ENCODE measurements at places on chromosomes 16 and 17. TPM values are rescaled to one million over a fixed set of nuclear protein-coding genes. Genes with fewer than 3 reads are reported as not detected.

DNA sequence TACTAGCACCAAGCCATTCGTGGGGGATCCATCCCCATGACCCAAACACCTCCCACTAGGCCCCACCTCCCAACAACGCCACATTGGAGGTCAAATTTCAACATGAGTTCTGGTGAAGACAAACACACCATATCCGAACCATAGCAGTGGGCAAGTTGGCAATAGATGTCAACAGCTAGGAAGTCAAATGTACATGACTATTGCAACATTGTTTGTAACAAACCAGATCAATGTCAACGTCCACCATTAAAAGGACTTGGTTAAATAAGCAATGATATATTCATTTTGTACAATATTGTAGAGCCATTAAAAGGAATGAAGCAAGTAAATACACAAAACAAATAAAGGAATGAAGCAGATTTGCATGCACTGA is 26.5 kb upstream of the CIITA start:
- DNase-seq = no peak

GRCh38 chr16:53111078-53111791 is 56.4 kb downstream of the CHD9 start:
- DNase-seq = no peak

GRCh38 chr17:50177983-50178834 is 12.4 kb downstream of the SGCA start:
- peak; percentile 75 for DNase-seq

GRCh38 chr17:1714427-1714979 is 4.3 kb upstream of the TLCD2 start:
- no peak for DNase-seq

DNA sequence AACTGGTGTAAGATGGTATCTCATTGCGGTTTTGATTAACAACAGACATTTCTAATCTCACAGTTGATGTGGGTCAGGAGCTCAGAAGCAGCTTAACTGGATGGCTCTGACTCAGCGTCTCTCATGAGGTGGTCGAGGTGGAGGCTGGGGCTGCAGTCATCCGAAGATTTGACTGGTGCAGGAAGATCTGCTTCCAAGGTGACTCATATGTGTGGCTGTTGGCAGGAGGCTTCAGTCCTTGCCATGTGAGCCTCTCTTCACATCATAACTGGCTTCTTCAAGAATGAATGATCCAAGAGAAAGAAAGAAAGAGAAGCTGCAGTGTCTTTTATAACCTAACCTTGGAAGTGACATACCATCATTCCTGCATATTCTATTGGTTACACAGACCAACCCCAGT is 376.1 kb downstream of the SEC14L1 start:
- no peak for DNase-seq

DNA sequence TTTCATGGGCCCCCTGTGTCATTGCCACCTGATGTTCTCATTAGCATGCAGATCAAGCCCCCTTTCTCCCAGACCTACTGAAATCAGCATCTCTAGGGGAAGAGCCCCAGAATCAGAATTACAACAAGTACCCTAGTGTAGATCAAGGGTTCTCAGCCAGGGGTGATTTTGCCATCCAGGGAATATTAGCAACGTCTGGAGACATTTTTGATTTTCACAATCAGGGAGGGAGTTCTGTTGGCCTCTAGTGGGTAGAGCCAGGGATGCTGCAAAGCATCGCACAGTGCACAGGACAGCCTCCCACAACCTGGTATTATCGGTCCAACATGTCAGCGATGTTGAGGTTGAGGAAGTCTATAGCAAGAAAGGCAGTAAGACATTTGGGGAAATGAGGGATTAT is 7.3 kb downstream of the AMZ2 start:
- no peak for DNase-seq

GRCh38 chr17:47697906-47698711 is 4.1 kb downstream of the TBKBP1 start:
- DNase-seq = no peak

DNA sequence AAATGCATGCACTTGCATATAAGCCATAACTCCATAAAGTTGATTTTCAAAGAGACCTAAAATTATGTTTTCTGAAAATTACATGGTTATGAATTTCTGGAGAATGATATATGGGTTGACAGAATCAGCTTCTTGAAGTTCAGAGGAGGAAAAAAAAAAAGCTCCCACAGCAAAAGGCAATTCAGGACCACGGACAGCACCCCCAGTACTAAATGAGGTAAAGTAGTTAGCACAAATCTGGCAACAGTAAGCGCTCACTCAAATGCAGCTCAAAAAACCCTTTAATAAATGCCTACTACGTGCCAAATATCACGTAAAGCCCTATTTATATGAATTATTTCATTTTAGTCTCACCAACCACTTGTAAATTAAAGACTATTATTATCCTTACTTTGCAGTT is 135.2 kb downstream of the SHISA9 start:
- peak; percentile 8 for DNase-seq

DNA sequence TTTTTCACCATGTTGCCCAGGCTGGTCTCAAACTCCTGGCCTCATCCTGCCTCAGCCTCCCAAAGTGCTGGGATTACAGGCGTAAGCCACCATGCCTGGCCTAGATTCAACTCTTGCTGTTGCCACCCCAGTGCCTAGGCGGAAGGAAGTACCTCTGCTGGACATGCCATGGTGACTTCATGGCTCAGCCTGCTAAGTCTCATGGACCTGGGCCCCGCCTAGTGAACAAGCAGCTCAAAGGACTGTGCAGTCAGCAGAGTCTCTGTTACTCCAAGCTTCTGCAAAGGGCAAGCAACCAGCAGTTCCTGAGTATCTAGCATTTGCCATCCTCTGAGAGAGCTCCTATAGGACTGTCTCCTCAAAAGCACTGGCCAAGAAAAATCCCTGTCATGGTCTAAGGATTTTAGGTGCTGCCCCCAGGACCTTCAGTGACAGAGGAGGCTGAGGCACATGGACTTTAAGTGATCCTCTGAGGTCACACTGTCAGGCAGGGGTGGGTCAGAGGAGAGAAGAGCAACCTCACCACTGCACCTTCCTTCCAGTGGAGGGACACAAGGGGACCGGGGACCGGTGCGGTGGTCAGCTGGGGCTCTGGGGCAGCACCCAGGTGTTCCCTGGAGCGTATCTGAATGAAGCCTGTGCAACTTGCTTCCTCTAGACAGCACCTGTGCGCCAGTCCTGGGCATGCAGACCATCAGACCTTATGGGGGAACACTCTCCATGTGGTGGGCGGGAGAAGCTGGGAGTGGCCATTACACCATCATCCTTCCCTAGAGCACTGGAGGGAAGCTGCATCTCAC is 71.3 kb downstream of the IL21R start:
- no peak for DNase-seq

- no peak for DNase-seq
Measured at GRCh38 chr17:65489413-65490155, 71.9 kb downstream of the AXIN2 start.

DNA sequence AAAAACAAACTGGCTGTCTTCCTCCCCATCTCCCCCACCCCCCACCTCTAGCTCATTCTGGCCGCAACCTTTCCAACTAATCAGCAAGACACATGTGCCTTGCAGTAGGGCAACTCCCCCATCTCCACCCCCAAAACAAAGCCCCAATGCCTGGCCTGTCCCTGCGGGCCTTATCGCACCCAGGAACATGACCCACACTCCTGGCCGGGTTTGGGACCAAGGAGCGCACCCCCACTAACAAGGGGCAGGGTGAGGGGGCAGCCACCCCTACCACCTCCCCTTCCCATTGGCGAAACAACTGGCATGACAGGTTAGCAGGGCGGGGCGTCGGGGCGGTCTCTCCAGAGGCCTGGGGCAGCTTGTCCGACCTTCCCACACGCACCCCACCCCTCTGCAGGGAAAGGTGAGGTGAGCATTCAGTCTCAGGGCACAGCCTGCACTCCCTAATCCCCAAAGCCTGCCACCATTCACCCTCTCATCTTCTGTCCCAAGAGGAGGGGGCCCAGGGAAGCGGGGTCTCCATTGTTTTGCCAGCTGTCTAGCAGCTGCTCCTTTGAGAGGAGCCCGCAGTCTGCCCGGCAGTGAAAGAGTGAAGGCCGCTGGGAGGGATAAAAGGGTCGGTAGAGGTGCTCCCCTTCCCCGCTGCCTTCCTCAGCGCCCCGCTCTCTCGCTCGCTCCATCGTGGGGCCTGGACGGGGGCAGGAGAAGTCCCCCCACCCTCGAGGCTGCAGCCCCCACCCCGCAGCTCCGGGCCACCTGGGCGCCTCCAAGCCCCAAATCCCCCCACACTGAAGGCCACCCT is 765 bp downstream of the MYO18A start:
- DNase-seq = no peak

The NME3 gene
- polyA plus RNA-seq = 150 TPM

The GLIS2 gene
- polyA plus RNA-seq = not detected

The DNASE1L2 gene
- polyA plus RNA-seq = 1.6 TPM

The TMEM88 gene
- polyA plus RNA-seq = 15.9 TPM

The FN3K gene
- polyA plus RNA-seq = 0.23 TPM

Measured in B cell (primary cell).